ENCODE measurements at places on chromosomes 1 and 21.

GRCh38 chr21:41366522-41367151 is 4.8 kb downstream of the MX2 start:
- DNase-seq: no peak

- DNase-seq: no peak
Observed at GRCh38 chr1:93604411-93604810, 77.2 kb downstream of the BCAR3 start.

DNA sequence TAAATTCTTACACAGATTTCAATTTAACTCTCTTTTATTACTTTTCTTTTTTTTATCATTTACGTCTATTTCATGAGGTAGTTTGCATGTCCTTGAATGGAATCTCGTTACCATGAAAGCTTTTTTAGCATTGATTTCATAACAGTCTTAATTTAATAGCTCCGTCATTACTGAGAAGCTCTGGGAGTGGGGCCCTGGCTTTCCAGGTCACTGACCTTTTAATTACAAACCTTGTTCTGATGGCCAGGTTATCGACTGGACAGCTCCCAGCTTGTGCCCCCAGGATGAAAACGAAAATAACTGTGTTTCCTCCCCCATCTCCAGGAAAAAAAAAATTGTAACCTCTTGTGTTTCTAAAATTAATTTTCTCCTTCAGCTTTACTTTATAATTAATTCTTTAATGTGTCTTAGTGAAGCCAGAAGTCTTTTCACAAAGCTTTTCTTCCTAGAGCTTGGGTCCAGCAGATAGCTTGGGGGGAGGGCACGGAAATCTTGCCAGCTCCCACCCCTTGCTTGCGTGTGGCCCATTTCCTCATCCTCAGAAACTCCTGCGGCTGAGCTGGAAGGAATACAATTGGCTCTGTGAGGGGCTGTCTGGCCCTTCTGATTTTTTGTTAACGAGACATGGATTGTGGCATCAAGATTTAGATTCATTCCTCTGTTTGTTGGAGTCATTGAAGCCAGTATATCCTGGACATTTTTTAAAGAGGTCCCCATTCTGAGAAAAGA is 65.7 kb downstream of the PEX14 start:
- DNase-seq: peak; percentile 31

DNA sequence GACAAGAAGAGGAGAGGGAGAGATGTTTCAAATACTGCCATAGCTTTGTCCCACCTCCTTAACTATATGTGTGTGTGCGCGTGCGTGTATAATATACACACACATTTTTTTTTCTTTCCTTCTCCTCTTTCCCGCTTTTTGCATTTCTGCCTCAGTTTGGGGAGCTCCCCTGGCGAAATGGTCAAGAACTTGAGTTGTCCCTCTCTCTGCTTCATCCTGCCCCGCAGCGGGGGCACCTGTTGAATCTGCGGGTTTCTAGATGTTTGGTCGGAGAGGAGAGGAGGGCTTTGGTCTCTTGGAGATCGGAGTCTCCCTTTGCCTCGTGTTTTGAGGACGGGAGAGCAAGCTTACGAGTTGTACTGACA is 504 bp downstream of the SCCPDH start:
- no peak for DNase-seq

GRCh38 chr1:88150330-88150729 is 533.7 kb upstream of the PKN2 start:
- no peak for DNase-seq

- DNase-seq: no peak
Observed at GRCh38 chr1:225868631-225869330, 13.4 kb downstream of the TMEM63A start.

DNA sequence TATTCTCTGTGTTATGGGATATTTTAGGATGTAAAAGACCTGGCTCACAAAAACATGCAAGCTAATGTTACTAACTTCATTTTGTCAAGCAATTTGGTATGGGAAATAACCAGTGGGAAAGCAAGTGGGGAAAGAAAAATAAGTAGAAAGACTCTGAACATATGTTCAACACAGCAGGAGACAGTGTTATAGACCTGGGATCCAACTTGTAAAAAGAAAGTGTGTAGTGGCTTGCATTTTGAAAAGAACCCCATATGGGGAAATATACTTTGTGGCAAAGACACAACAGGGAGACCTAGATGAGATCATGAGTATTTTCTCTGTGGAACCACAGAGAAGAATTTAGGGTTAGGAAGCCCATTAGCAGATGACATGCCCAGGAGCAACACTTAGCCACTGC is 212.7 kb upstream of the NRIP1 start:
- no peak for DNase-seq
